ENCODE measurements at places on chromosomes 5 and 9. TPM values are rescaled to one million over a fixed set of nuclear protein-coding genes. Genes with fewer than 3 reads are reported as not detected.

The ANKRD18A gene
- 2.7 TPM for total RNA-seq

The PHF2 gene
- 33.3 TPM for total RNA-seq

The HRH2 gene
- total RNA-seq = 8.4 TPM

The PARP8 gene
- total RNA-seq = 33.3 TPM

The RNF38 gene
- 36.9 TPM for total RNA-seq

The CDH9 gene
- total RNA-seq = not detected

The SMAD5 gene
- 67.0 TPM for total RNA-seq

The PCDHGA10 gene
- 12.9 TPM for total RNA-seq

The PRLR gene
- total RNA-seq = 1.4 TPM

The PDCD1LG2 gene
- total RNA-seq = 6.7 TPM

The DBH gene
- 0.06 TPM for total RNA-seq

The TRIM52 gene
- 19.3 TPM for total RNA-seq

The ST8SIA4 gene
- total RNA-seq = 19.1 TPM

The PPIC gene
- 26.4 TPM for total RNA-seq

The SLC23A1 gene
- 1.3 TPM for total RNA-seq

The UBE2QL1 gene
- 0.51 TPM for total RNA-seq

The TAF11L10 gene
- not detected for total RNA-seq

The PRR16 gene
- total RNA-seq = 5.9 TPM

The ANXA6 gene
- 168 TPM for total RNA-seq

The FABP6 gene
- total RNA-seq = 13.1 TPM

The DRD1 gene
- 0.83 TPM for total RNA-seq

The TXNDC15 gene
- total RNA-seq = 91.9 TPM

The ACOT12 gene
- not detected for total RNA-seq

The SHOC1 gene
- total RNA-seq = 0.48 TPM

All from lung (tissue), 17 donors.